ENCODE measurements at places on chromosomes 3 and 15.

DNA sequence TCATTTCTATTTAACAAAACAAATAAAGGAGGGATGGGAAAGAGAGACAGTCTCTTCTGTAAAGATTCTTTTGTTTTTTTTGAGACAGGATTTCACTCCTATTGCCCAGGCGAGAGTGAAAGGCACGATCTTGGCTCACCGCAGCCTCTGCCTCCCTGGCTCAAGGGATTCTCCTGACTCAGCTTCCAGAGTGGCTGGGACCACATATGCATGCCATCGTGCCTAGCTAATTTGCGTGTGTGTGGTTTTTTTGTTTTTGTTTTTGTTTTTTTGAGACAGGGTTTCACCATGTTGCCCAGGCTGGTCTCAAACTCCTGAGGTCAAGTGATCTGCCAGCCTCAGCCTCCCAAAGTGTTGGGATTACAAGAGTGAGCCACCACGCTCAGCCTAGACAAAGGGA, 23.3 kb downstream of the STAG1 start:
- DNase-seq, result no peak

DNA sequence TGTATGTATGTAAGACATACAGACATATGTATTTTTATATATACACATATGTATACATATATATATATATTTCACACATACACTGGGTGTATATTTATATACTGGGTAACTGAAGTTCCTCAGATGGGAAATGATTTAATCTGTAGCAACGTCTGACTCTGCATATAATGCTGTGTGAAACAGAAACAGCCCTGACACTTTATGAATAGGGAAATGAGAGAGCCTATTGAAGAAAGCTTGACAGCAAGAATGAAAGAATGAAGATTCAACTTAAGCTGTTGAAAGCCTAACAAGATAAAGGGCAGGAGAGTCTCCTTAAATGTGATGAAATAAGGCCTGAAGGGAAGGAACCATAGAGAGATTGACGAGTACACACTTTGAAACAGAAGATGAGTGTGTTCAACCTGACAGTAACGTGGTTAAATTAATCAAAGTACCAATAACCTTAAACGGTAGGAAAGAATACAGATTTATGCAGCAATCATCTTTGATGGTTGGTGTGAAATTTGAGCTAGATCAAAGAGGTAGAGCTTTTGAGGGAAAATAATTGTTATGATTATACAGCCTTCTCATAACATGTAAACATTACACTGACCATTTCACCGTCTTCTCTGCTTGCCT, 169.9 kb downstream of the MECOM start:
- DNase-seq, result no peak

- DNase-seq, result no peak
Observed at GRCh38 chr15:82643992-82644391, 3.2 kb downstream of the CPEB1 start.

DNA sequence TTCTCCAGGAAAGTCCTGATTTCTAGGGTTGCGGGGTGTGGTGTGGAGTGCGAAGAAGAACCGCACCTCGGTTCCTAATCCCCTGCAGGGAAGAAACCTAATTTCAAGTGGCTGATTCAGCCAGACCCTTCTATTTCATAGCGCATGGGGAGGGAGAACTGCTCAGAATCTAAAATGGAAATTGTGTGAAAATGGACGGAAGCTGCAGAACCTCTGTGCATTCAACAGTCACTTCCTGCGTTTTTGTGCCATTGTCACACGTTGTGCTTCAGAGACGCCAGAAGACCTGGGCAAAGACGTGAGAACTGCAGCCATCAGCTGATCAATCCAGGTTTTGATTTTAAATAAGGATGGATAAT, 1.2 kb downstream of the SIDT1 start:
- peak; percentile 62 for DNase-seq

DNA sequence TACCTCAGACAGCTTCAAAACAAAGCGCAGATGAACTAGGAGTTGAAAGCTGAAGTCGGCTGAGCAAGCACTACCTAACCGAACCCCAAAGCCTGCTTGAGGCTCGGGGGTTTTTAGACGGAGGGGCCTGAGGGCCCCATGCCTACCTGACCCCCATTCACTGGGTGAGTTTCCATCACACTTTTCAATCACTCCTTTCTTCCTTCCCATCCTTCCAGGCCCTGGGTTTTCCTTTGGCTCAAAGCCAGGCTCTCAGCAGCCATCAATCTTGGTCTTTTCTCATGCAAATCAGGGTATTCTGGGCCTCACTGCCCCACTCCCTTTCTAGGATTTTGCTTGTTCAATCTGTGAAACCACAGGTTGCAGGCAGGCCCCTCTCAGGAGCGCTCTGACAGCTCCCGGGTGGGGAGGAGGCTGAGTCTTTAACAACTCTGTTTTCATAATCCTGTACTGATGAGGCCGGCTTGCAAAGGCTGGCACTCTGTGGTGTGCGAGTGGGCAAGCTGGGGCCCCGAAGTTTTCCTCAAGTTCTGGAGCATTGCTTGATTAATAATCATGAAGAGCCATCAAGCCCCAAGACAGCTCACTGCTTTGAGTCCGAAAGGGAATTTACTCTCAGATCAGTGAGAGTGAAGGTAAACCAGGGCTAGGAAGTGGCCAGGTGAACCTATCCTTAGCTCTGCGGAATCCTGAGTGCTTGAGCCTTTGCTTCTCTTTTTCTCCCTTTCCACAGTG, 97.6 kb downstream of the FRMD4B start:
- no peak for DNase-seq

DNA sequence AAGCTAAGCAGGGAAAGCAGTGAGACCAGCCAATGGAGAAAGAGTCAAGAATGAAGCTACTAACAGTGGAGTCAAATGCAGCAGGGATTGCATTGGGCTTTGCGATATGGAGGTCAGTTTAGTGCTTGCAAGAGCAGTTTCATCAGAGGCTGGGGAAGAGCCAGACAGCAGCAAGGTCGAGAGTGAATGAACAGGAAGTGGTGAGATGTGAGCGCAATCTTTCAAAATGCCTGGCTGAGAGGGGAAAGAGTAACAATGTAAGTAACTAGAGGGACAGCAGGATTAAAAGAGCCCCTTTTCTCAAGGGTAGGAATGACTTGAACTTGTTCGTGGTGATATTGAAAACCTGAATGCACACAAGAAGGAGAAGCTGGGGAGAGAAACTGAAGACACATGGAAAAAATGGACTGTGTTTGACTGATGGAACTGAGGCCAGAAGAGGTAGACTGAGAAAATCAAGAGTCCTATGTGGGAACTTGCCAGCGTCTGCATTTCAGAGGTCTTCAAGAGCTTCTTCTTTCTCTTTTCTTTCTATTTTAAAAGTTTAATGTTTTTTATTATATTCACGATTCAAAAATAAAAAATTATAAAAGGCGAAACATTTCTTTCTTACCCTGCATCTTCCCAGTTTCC, 30.6 kb upstream of the GPR160 start:
- peak; percentile 22 for DNase-seq

- DNase-seq, result no peak
Observed at GRCh38 chr3:137525471-137525870, 238.6 kb upstream of the SOX14 start.

GRCh38 chr3:136658946-136659682, 93.1 kb downstream of the STAG1 start:
- no peak for DNase-seq

DNA sequence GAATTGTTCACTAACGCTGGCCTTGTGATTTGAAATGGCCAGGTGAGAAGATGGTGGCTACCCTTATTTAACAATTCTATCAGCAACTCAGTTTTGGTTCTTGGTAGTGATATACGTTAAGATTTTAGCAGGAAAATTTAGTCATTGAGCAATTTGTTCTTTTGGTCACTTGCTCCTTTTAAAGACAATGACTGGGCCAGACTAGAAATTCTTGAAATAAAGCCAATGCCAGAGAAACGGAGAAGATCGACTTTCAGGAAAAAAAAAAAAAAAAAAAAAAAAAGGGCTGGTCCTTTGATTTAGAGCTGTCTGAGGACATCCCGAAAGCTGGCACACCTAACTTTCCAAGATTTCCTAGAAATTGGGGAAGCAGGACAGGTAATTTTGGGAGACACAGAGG, 178.5 kb downstream of the FNDC3B start:
- no peak for DNase-seq

DNA sequence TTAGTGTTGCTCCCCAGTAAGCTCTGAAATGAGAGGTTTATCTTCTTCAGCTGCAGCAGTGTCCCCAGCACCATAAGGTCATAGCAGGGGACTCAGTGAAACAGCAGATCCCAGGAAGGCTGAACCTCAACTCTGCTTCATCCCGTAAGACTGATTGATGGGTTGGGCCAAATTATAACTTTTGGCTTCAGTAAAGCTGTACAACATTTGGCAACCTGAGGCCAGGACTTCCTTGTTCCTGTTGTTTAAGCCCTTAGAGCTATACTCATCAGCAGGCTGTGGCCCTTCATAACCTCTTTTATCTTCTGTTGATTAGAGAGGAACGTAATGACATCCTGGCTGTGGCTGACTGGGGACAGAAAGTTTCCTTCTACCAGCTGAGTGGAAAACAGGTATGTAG, 29.0 kb downstream of the IFT122 start:
- no peak for DNase-seq

- DNase-seq, result no peak
Observed at GRCh38 chr3:69359916-69360315, 26.0 kb downstream of the FRMD4B start.

DNA sequence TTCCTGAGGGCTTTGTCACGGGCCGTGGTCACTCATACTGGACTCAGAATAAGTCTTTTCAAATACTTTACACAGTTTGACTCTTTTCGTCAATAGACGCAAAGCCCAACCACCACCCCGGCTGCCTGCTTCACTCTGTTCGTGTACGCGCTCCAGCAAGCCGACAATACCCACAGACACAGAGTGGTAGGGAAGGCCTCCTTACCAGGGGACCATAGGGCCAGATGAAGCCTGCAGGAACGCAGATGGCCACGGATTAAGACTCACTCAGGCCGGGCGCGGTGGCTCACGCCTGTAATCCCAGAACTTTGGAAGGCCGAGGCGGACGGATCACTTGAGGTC, 29.7 kb downstream of the EFCAB12 start:
- peak; percentile 19 for DNase-seq

DNA sequence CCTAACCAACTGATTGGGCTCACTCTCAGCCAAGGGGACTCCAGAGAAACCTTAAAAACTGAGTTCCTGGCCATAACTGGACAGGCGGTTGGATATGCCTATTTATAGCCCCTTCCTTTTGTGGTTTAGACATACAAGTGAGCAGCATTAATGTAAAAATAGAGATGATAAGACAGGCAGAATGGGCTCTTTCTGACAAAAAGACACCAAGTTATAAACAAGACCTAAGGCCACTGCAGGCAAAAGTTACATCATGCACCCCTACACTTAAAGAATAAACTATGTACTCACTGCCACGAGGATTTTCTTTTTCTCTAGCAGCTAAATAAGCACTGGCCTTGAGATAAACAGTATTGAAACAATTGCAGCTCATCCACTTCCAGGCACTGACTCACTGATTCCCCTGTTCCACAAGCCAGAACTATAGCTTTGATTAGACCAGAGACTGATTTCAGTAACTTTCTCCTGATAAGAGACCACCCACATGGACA, 30.1 kb downstream of the SUCNR1 start:
- DNase-seq, result no peak

DNA sequence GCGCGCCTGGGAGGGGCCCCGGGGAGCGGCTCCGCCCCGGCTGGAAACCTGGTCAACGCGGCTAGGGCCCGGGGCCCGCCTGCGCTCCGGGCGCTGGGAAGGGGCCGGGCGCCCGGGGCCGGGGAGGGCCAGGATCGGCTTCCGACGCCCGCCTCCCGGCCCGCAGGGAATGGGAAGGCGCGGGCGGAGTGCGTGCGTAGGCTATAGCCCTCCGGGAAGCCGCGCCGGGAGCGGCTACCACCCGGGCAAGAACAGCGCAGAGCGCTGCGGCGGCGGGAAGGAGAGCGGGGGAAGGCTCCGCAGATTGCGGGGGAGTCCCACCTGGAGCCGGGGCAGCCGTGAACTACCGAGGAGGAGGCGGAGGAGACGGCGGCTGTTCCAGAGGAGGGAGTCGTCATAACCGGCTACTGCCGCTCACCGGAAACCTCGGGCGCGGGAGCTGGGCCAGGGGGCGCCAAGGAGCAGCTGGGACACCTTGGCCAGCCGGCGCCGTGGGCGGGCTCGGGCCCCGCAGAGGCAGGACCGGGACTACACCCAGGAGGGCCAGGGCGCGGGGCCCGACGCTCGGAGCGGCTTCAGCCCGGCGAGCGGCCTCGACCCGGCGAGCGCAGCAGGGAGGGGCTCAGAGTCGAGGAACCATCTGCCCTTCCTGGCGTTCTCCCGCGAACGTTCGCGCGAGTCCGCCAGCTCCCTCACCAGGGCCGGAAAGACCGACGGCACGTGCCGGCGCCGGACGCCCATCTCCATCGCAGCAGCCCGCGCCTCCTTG, at the start of gene EOGT:
Gene EOGT, minus strand, starts transcription at position 432 of the 769 bp plus-strand sequence. CDS start 3,838 bp downstream, outside the sequence.
- DNase-seq, result peak; percentile 85

DNA sequence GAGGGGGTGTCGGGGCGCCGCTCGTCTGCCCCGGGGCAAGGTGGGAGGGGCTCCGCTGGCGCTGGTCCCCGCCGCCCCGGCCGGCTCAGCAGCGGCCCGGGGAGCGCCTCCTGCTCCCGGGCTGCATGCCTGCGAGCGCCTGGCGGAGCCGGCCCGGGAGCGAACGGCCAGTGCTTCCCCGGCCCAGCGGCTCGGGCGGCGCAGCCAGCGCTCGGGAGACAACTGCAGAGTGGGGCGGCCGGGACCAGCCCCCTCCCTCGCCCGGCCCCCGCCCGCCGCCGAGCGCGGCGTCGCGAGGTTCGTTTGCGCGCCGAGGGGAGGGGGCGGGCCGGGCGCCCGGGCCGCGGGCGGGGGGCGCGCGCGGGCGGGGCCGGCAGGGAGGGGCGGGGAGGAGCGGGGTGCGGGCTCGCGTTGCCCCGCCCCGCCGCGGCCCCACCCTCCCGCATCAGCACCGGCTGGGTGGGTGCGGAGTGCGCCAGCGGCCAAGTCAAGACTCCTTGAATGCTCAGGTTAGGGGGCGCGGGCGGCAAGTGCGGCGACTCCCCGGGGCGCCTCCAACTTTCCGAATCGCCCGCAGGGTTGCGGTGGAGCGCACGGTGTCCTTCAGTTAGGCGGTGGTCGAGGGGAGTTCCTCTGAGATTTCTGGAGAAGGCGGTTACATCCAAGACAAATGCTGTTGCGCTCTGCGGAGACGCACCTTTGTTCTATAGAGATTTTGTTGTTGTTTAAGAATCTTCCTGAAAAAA, at the start of gene RGMA:
Gene RGMA, minus strand, starts transcription at position 231 of the 746 bp plus-strand sequence. CDS start 279 bp downstream, outside the sequence.
- DNase-seq, result no peak

DNA sequence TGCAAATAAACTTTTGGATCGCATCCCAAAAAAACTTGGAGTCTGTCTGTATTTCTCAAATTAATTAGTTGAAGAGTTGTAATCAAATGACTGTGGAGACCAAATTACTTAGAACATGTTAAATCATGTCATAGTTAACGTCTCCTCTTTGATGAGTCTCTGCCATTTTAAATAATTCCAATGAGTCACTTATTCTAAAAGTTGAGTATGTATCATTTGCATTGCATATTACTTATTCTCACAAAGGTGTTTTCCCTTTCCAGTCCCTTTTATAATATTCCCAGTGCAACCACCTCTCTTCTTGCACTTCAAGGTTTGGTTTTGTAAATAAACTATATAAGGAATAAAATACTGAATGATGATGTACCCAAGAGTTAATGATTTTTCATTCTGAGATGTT, 36.0 kb upstream of the MBNL1 start:
- DNase-seq, result no peak
